ENCODE measurements at places on chromosomes 6 and 20.

- DNase-seq: no peak
These were observed 89.1 kb downstream of the CDH22 start for GRCh38 chr20:46219190-46219589.

DNA sequence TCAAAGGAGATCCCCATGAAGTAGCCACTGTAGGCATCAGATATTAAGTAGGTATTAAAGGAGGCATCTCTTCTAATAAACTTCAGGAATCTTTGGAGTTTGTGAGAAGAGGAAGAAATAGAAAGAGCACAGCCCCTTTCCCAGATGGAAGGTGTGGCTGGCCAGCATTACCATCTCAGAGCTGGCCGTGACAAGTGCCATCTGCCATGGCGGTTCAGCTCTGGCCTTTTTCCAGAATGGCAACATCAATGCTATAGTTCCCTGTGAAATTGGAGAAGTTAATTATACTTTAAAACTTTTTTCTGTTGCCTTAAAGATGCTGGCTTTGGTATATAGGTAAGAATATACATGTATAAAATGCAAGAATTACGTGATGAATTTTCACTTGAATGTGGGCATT, 51.9 kb upstream of the MCUR1 start:
- DNase-seq: no peak

GRCh38 chr6:11885159-11885558, 106.6 kb upstream of the ADTRP start:
- DNase-seq: no peak

GRCh38 chr6:116564921-116565872, 6.1 kb upstream of the RWDD1 start:
- peak; percentile 37 for DNase-seq

DNA sequence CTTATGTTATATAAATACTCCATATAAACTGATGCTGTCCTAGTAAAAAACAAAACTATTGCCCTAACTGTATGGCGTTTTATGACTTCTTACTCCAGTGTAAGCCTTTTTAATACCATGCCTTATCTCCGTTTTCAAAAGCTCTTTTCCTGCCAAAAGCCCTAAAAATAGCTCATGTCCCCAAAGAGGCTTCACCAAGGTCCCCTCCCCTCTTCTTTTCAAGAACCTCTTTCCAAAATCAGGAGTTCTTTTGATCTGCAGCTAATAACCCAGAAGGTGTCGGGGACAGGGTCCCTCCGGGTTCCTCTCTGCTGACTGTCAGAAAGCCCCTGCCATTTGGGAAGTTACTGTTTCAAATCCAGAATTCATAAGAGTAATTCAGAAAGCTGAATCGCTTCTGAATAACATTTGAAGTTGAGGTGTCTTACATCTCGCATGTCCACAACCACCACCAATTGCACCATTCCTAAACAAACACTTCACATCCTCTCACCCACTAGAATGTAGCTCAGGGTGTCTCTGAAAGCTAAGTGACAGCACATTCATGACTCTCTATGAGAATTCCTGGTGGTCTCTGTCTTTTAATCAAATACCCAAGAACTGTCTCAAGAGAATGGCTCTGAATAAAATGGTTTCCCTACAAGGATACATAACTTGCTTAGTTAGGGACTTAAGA, 13.3 kb downstream of the TASP1 start:
- DNase-seq: no peak

GRCh38 chr20:41057999-41058673, 29.5 kb downstream of the TOP1 start:
- DNase-seq: peak; percentile 81

- DNase-seq: no peak
These were observed 291.3 kb downstream of the ALDH8A1 start for GRCh38 chr6:134658596-134658995.

- DNase-seq: no peak
These were observed 12.1 kb downstream of the BCL2L1 start for GRCh38 chr20:31710423-31711108.
